Activated naive CD4-positive, alpha-beta T cell treated with anti-CD3 and anti-CD28 coated beads for 36 hours (primary cell): ENCODE measurements at places on chromosomes 6 and 20. TPM values are rescaled to one million over a fixed set of nuclear protein-coding genes. Genes with fewer than 3 reads are reported as not detected.

Gene DLGAP4
- 13.7 TPM for total RNA-seq

Gene LST1
- total RNA-seq, result 12.5 TPM

Gene CARMIL1
- total RNA-seq, result 4.0 TPM

Gene LHFPL5
- total RNA-seq, result not detected

Gene EDN3
- total RNA-seq, result not detected

Gene MRAP2
- total RNA-seq, result not detected

Gene ADGB
- total RNA-seq, result not detected

Gene C6orf58
- not detected for total RNA-seq

Gene SLC17A3
- total RNA-seq, result not detected
